ENCODE measurements at places on chromosomes 7 and 10. TPM values are rescaled to one million over a fixed set of nuclear protein-coding genes. Genes with fewer than 3 reads are reported as not detected.

- no peak overlapping the region for H3K4me3 ChIP-seq
- H3K27me3 ChIP-seq = no peaks in the 10 kb centered on the region
- H3K36me3 ChIP-seq = no peaks in the 10 kb centered on the region
- no peak overlapping the region for H3K27ac ChIP-seq
- peaks cover 14% of the 10 kb centered on the region for H3K4me1 ChIP-seq
These were observed 31.9 kb upstream of the HPS1 start for GRCh38 chr10:98478430-98479222.

DNA sequence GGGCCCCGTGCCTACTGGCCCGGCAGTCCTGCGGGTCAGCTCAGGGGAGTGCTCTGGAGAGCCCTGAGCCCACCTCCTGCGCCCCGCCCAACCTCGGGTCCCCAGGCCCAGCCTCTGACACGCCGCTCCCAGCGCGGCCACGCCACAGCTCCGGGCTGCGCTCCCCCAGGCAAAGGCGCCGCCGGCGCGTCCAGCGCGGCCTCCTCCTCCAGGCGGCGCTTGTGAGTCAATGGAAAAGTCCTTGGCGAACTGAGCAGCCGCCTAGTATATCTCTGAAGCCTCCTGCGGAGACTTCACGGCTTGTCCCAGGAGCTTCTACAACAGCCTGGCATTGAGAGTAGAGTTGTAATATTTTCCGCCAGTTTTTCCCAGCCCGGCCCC lies 29.5 kb upstream of the BMS1 start:
- no peaks in the 10 kb centered on the region for H3K36me3 ChIP-seq
- H3K4me1 ChIP-seq = peaks cover 27% of the 10 kb centered on the region
- H3K27me3 ChIP-seq = peaks cover 45% of the 10 kb centered on the region
- H3K4me3 ChIP-seq = peak overlapping the region; percentile 64

The NUTM2B gene
- not detected for total RNA-seq

The LDB3 gene
- total RNA-seq = 24.8 TPM

- H3K4me3 ChIP-seq = no peak overlapping the region
- H3K4me1 ChIP-seq = peaks cover 6% of the 10 kb centered on the region
- DNase-seq = no peak
These were observed 47.7 kb downstream of the KIAA1217 start for GRCh38 chr10:24256619-24257107.

- H3K4me1 ChIP-seq = peaks cover 13% of the 10 kb centered on the region
- peak within 1 kb of the TSS; percentile 14 for H3K4me3 ChIP-seq
- H3K27ac ChIP-seq = no peak within 1 kb of the TSS
- H3K36me3 ChIP-seq = no peaks in the 10 kb centered on the region
- peaks cover 26% of the 10 kb centered on the region for H3K27me3 ChIP-seq
These were observed at the start of gene CLDN3 for GRCh38 chr7:73770002-73770859. Gene CLDN3, minus strand, starts transcription at chr7:73770270. Its CDS starts 221 bp downstream, at chr7:73770049.

DNA sequence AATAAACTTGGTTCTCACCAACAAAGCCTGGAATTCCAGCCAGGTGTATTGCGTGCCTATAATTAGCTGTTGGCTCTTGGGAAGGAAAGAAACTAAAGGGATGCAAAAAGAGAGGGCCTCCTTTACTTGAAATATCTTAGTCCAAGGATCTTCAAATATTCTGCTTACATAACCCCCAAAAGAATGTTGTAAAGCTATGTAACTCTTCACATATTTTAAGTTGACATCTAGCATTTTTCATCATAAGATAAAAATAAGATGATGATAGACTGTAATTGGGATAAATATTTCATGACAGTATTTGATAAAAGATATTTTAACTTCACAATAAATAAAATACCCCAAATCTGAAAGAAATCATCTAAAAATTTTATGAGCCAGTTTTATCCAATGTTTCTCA lies 52.5 kb upstream of the SEPTIN7 start:
- H3K4me1 ChIP-seq = no peaks in the 10 kb centered on the region
- no peak overlapping the region for H3K27ac ChIP-seq
- no peaks in the 10 kb centered on the region for H3K36me3 ChIP-seq

DNA sequence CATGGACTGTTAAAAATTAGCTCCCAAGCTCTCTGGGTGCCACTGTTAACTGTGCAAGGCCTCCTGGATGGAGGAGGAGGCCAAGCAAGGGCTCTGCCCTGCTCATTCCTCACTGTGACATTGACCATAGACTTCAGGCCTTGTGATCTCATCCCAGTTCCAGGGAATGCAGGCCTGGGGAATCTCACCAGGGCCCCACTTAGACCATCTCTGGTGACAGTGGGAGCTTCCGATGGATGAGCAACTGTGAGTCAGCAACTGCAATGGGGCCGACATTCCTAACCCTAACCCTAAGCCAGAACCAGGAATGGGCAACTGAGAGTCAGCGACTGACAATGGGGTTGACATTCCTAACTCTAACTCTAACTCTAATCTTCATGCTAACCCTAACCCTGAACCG lies 50.4 kb upstream of the MSMB start:
- no peak overlapping the region for H3K4me3 ChIP-seq
- peaks cover 15% of the 10 kb centered on the region for H3K4me1 ChIP-seq
- no peaks in the 10 kb centered on the region for H3K36me3 ChIP-seq

DNA sequence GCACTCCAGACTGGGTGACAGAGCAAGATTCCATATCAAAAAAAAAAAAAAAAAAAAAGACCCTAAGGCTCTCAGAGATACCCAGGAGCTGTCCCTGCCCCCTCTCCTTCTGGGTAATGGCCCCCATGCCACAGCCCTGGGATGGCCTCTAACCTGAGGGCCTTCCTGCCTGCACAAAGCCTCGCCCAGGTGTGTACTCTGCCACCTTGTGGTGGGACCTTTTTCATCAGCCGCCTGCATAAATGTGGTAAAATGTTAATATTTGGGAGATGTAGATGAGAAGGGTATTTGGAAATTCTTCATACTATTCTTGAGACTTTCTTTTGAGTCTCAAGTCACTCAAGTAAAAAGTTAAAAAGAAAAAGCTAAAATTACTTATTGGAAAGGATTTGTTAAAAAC lies 46.3 kb upstream of the RNF216 start:
- H3K4me3 ChIP-seq = no peak overlapping the region
- no peaks in the 10 kb centered on the region for H3K27me3 ChIP-seq
- DNase-seq = no peak
- H3K4me1 ChIP-seq = peaks cover 11% of the 10 kb centered on the region

The MYL10 gene
- total RNA-seq = not detected

DNA sequence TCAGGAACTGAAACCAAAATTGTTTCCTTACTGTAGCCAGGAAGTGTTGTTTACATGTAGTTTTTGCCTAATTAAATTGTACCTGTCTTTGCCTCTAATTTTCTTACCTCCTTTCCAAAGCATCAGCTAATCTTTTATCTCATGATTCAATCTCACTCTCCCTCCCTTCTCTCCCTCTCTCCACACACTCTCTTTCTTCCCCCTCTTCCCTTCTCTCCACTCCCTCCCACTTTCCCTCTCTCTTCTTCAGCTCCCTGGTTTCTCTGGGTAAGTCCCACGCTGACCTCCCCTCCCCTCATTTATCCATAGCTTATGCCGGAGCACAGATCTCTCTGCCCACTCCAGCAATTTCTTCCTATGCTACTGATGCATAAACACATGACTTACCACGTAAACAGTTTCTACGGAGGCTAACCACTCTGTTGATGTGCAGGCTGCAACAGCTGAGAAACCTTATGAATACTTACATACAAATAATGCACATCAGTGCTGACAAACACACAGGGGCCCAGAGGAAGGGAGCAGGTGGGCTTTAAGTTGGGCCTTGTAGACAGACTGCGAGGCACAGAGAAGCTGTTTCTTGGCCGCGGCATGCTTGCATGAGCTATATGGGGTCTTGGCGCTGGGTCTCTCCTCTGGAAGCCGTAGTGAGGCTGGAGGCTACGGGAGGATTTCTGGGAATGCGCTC lies 174.4 kb upstream of the PLXNA4 start:
- H3K27me3 ChIP-seq = peaks cover 3% of the 10 kb centered on the region
- DNase-seq = no peak
- H3K4me3 ChIP-seq = no peak overlapping the region
- H3K36me3 ChIP-seq = no peaks in the 10 kb centered on the region
- no peaks in the 10 kb centered on the region for H3K4me1 ChIP-seq

DNA sequence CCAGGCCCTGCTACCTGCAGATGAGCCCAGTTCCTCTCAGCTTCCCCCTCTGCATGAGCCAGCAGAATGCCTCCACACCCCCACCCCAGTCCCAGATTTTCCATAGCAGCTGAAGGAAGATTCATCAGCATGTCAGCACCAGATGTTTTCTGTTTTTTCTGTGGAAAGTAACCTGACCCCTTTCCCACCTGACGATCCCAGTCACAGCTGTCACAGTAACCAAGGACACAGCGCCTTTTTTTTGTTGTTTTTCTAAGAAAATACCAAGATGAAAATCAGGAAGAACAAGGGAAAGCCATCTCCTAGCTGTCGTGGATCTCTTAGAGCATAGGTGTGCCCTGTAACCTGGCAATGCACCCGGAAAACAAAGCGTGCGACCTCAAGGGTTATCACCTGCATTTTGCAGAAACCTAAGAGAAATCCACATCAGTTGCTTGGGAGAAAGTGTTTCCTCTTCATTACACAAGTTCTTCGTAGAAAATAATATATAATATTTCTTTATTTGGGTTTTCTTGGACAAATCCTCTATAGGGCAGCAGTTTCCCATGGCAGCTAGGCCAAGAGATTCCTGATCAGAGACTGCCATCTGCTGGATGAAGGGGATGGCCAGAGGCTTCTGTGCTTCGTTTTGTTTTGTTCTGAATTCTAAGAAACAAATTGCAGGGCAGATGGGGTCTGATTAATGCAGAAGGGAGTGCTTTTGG lies 401.9 kb downstream of the TNS3 start:
- H3K4me1 ChIP-seq = no peaks in the 10 kb centered on the region
- no peaks in the 10 kb centered on the region for H3K27me3 ChIP-seq
- no peaks in the 10 kb centered on the region for H3K36me3 ChIP-seq
- H3K27ac ChIP-seq = no peak overlapping the region
- DNase-seq = no peak
- H3K4me3 ChIP-seq = no peak overlapping the region

DNA sequence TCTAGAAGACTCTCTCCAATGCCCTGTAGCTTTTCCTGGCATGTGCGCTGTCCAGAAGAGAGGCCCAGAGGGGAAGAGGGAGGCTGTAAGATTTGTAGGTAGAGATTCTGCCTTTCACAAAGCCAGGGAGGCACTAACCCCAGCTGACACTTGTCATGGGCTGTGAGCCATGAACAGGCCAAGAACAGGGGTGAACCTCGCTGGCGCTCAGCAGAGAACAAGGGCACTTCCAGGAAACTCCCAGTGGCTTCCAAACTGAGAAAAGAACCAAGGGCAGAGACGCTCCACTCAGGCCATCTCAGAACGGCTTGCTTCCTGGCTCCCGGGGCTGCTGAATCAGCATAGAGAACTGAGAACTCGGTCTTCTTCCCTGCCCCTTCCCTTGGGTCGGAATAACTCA lies 257.8 kb upstream of the ZNF32 start:
- H3K27ac ChIP-seq = peak overlapping the region; percentile 65
- DNase-seq = no peak
- no peaks in the 10 kb centered on the region for H3K36me3 ChIP-seq
- no peaks in the 10 kb centered on the region for H3K27me3 ChIP-seq
- H3K4me3 ChIP-seq = no peak overlapping the region

DNA sequence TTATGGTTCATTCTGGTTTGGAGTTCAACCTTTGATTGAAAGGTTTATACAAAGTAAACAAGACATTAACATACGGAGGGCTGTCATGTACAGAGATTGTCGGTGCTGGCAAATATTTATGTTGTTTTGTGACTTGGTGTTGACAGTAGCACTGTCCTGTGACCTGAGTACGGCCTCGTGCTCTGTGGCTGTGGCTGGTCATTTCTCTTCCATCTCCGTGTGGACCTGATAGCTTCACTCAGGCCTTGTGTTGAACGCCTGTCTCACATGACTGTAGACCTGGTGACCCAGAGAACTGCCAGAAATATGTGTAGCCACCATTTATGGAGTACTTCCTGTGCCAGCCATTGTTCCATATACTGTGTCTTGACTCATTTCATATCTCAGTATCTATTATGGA lies 311.6 kb downstream of the CCDC3 start:
- H3K27ac ChIP-seq = peak overlapping the region; percentile 87
- H3K4me3 ChIP-seq = no peak overlapping the region
- no peaks in the 10 kb centered on the region for H3K27me3 ChIP-seq
- H3K36me3 ChIP-seq = no peaks in the 10 kb centered on the region
- DNase-seq = peak; percentile 68

GRCh38 chr7:72805526-72806494 lies 22.2 kb downstream of the TYW1B start:
- no peaks in the 10 kb centered on the region for H3K27me3 ChIP-seq
- no peak overlapping the region for H3K4me3 ChIP-seq

The HILPDA gene
- 10.9 TPM for total RNA-seq

- no peak overlapping the region for H3K4me3 ChIP-seq
- H3K27ac ChIP-seq = no peak overlapping the region
- H3K4me1 ChIP-seq = no peaks in the 10 kb centered on the region
These were observed 19.0 kb upstream of the COMTD1 start for GRCh38 chr10:75254739-75255138.

- H3K27me3 ChIP-seq = no peaks in the 10 kb centered on the region
- no peaks in the 10 kb centered on the region for H3K36me3 ChIP-seq
- H3K27ac ChIP-seq = no peak overlapping the region
These were observed 12.3 kb upstream of the SNX10 start for GRCh38 chr7:26279405-26279804.

The GALNT17 gene
- total RNA-seq = 43.2 TPM

The GNB2 gene
- total RNA-seq = 199 TPM

GRCh38 chr7:47226696-47227095 lies 355.2 kb downstream of the TNS3 start:
- H3K4me3 ChIP-seq = no peak overlapping the region
- no peaks in the 10 kb centered on the region for H3K27me3 ChIP-seq
- no peaks in the 10 kb centered on the region for H3K4me1 ChIP-seq
- no peak for DNase-seq
- no peak overlapping the region for H3K27ac ChIP-seq

DNA sequence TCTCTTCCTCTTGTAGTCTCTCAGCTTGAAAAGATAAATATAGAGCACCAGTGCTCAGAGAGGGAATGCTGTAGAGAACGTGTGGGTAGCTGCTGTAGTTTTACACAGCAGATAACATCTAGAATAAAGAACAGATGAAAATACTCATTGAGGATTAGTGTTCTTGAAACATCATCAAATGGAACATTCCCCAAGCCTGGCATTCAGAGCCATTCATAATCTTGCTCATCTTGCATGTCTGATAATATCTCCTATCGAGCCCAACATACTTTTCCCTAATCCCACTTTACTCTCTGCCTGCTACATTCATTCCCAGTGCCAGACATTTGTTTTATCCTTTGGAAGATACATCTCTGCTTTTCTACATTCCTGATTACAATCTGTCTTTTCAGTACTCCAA lies 35.2 kb downstream of the MCU start:
- no peaks in the 10 kb centered on the region for H3K27me3 ChIP-seq
- H3K27ac ChIP-seq = no peak overlapping the region
- H3K36me3 ChIP-seq = no peaks in the 10 kb centered on the region
- H3K4me3 ChIP-seq = no peak overlapping the region
- H3K4me1 ChIP-seq = no peaks in the 10 kb centered on the region

- H3K27me3 ChIP-seq = no peaks in the 10 kb centered on the region
- no peak overlapping the region for H3K27ac ChIP-seq
- no peak for DNase-seq
- H3K4me1 ChIP-seq = no peaks in the 10 kb centered on the region
- H3K36me3 ChIP-seq = peaks cover 3% of the 10 kb centered on the region
These were observed 36.7 kb downstream of the ATE1 start for GRCh38 chr10:121891103-121891502.

- no peaks in the 10 kb centered on the region for H3K4me1 ChIP-seq
- no peak overlapping the region for H3K27ac ChIP-seq
- H3K36me3 ChIP-seq = no peaks in the 10 kb centered on the region
- no peak overlapping the region for H3K4me3 ChIP-seq
These were observed 40.1 kb upstream of the RET start for GRCh38 chr10:43036481-43037428.

The DYDC1 gene
- not detected for total RNA-seq

GRCh38 chr7:25151773-25152172 lies 26.7 kb upstream of the CYCS start:
- DNase-seq = no peak
- H3K27me3 ChIP-seq = no peaks in the 10 kb centered on the region
- no peaks in the 10 kb centered on the region for H3K4me1 ChIP-seq
- peaks cover 26% of the 10 kb centered on the region for H3K36me3 ChIP-seq
- H3K27ac ChIP-seq = no peak overlapping the region

The CPED1 gene
- total RNA-seq = 120 TPM

The NXPH1 gene
- not detected for total RNA-seq

Measured in sigmoid colon (tissue), 7 donors.